Astrocyte (in vitro differentiated cells and primary cell): ENCODE measurements at places on chromosomes 2 and 18. TPM values are rescaled to one million over a fixed set of nuclear protein-coding genes. Genes with fewer than 3 reads are reported as not detected.

DNA sequence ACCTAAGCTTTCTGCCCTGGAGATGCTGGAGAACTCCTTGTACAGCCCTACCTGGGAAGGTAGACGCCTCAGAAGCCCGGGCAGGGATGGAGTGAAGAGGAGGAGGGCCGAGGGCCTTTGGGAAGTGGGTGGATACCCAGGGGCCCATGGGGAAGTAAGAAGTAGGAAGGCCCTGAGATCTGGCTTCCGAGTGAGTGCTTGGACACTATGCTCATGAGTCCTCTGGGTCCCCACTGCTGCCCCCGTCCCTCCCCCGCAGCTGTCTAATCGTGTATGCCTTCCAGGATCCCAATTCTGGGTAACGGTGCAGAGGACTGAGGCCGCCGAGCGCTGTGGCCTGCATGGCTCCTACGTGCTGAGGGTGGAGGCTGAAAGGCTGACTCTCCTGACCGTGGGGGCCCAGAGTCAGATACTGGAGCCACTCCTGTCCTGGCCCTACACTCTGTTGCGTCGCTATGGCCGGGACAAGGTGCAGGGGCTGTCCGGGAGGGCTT is 1.1 kb downstream of the DOK1 start:
- H3K4me3 ChIP-seq, result peak overlapping the region; percentile 85
- H3K27me3 ChIP-seq, result no peaks in the 10 kb centered on the region
- H3K36me3 ChIP-seq, result no peaks in the 10 kb centered on the region
- no peak for DNase-seq
- H3K27ac ChIP-seq, result no peak overlapping the region

GRCh38 chr2:112153179-112153490 is 14.9 kb downstream of the FBLN7 start:
- H3K4me3 ChIP-seq, result no peak overlapping the region
- no peaks in the 10 kb centered on the region for H3K27me3 ChIP-seq
- H3K27ac ChIP-seq, result no peak overlapping the region
- peak; percentile 22 for DNase-seq
- peaks cover 13% of the 10 kb centered on the region for H3K4me1 ChIP-seq

- no peaks in the 10 kb centered on the region for H3K27me3 ChIP-seq
- H3K4me3 ChIP-seq, result no peak overlapping the region
- peak; percentile 25 for DNase-seq
- peaks cover 7% of the 10 kb centered on the region for H3K4me1 ChIP-seq
Measured at GRCh38 chr2:112251271-112251670, 3.6 kb downstream of the ZC3H8 start.

GRCh38 chr2:11819235-11819729 is 72.8 kb downstream of the LPIN1 start:
- no peak overlapping the region for H3K4me3 ChIP-seq
- no peak overlapping the region for H3K27ac ChIP-seq
- peaks cover 17% of the 10 kb centered on the region for H3K36me3 ChIP-seq
- no peaks in the 10 kb centered on the region for H3K4me1 ChIP-seq

GRCh38 chr2:31660812-31661335 is 80.1 kb upstream of the SRD5A2 start:
- H3K4me1 ChIP-seq, result no peaks in the 10 kb centered on the region
- DNase-seq, result no peak
- H3K27ac ChIP-seq, result no peak overlapping the region
- no peaks in the 10 kb centered on the region for H3K27me3 ChIP-seq

Gene FSHR
- 0.30 and 0.38 TPM in 2 replicates for total RNA-seq

Gene ZBTB7C
- total RNA-seq, result 1.0 and 1.4 TPM in 2 replicates

Gene STARD6
- total RNA-seq, result not detected in 2 replicates
